ENCODE measurements at places on chromosomes 12 and 14.

- peak; percentile 5 for DNase-seq
Observed at GRCh38 chr12:118103601-118104382, at the start of gene VSIG10. Gene VSIG10, minus strand, starts transcription at chr12:118104011. Its CDS starts 340 bp downstream, at chr12:118103671.

- no peak for DNase-seq
Observed at GRCh38 chr14:45199230-45199629, 53.8 kb downstream of the MIS18BP1 start.

DNA sequence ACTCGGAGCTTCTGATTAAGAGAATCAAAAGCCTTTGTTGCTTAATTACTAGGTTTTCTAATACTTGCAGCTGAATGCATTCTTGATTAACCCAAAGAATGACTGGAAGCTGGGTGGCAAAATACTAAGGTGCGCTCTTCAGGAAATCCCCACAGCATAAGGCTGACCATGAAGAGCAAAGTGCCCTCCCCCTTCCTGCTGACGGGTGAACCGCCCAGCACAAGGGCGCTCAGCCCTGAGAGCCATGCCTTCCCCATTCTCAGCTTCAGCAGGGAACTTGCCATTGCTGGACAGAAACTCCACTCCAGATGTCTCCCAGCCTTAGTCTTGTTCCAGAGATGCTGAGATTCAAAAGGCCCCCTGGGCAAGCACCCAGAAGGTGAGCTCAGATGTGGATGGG, 27.2 kb upstream of the FBRSL1 start:
- DNase-seq: no peak

GRCh38 chr14:24690492-24690891, 56.5 kb upstream of the GZMB start:
- DNase-seq: no peak

DNA sequence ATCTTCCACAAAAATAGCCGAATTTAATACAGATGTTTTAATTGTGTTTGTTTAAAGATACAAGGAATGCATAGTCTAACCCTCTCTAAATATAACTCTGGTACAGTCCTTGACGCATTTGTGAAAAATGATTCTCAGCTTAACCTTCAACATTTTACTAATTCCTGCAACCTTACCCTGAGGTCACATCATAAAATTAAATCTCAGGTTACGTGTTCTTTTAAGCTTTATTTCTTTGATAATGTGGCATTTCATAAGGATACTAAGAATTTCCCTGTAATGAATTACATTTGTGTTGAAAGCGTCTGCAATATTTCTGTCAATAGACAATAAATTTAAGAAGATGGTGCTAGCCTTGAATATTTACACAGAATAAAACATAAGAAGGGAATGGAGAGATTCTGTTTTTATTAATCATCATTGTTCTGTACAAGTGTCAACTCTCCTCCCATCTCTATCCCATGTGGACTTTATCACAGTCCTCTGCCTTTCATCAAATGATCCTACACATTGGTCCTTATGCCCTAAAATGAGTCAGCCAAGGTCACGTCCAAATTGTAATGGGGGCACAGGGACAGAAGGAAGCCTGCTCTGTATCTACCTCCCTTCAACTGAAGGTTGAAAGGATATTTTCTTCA, 769.3 kb upstream of the FLRT2 start:
- DNase-seq: no peak

GRCh38 chr12:25699454-25699853, 146.4 kb upstream of the LMNTD1 start:
- no peak for DNase-seq

GRCh38 chr12:91792597-91792996, 353.0 kb downstream of the BTG1 start:
- DNase-seq: no peak

- DNase-seq: no peak
Observed at GRCh38 chr12:113346353-113346752, 11.4 kb upstream of the SLC8B1 start.

- no peak for DNase-seq
Observed at GRCh38 chr12:89344043-89344861, 8.0 kb downstream of the DUSP6 start.

GRCh38 chr12:3931776-3932175, 58.6 kb upstream of the PARP11 start:
- DNase-seq: no peak

DNA sequence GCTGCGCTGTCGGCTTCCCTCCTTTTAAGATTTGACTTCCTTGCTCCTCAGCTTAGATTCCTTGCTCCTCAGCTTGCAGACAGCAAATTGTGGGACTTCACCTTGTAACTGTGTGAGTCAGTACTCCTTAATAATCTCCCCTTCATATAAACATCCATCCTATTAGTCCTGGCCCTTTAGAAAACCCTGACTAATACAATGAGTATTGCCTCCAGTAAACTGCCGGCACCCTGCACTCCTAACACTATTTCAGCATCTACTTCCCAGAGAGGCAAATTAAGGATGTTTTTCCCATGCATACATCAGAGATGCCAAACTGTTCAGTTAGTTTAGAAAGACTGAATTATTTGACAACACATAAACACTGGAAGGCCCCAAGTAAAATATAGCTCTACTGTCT, 611.3 kb upstream of the TMEM132C start:
- DNase-seq: no peak

DNA sequence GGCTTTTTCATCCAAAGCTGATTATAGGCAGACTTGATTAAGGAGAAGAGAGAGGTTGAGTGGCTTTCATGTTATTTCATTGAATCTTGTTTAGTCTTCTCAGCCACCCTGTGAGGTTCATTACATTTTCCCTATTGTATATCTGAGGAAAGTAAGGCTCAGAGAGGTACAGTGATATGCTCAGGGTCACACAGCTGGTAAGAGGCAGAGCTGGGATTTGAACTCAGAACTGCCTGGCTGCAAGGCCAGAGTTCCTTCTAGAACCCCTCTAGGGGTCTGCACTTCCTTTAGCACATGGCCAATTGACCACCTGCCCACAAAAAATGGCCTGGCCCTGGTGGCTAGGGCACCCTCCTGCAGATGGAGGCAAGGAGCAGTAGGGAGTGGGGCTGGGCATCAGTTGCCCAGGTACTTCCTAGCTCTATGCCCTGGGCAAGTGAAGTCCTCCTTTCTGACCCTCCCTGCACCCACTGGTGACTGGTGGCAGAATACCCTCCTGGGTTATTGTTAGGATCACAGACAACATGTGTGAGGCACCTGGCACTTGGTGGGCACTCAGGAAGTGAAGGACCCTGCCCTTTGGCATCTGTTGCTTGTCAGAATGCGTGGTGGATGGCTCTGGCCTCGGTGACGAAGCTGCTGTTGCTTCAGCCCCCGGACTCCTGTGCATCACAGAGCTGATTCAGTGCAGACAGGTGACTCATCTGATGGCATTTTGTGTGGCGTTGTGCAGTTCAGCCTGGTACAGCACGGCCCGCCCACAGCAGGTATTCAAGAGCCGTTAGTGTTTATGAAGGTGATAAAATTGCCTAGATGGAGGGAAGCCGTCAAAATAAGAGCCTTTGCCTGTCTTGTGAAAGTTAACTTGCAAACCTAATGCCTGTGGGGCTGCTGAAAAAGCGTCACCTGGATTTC, 115.8 kb downstream of the SLC25A47 start:
- peak; percentile 41 for DNase-seq

- DNase-seq: peak; percentile 18
Observed at GRCh38 chr14:94164685-94165431, 9.3 kb upstream of the PPP4R4 start.

GRCh38 chr12:93016752-93017350, 87.8 kb upstream of the EEA1 start:
- DNase-seq: no peak

DNA sequence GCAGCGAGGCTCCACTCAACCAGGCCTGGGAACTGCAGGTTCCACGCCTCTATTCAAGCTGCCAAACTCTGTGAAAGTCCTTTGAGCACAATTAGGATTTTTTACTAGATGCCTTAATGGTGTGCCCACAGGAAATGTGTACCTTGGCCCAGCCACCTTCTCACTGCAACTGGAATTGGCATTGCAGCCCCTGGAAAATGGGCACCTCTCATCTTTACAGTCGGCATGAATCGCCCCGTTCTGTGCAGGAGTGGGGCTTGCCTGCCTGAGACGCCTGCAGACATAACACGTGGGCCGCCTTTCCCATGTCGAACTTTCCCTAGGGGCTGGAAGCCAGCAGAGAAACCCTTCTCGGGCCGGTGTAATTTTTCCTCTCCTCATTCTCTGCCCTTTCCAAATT, 42.0 kb upstream of the ELK3 start:
- DNase-seq: no peak

DNA sequence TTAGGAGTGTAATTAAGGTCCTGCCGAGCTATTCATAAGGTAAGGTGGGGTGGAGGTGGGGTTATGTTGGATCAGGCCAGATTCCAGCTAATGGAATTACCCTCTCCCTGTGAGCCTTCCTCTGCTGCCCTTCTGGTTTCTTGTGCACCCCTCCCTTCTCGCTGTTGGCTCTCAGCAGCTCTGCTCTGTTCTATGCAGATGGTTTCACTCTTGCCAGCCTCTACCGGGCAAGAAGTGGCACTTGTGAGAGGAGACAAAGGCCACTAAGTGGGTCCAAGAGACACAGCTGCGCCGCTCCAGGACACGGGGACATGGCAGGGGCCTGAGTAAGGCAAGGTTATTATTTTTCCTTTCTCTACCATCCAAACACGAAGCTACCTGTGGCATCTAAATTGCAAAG, 334.4 kb downstream of the EMP1 start:
- no peak for DNase-seq

GRCh38 chr12:28172434-28173030, 17.7 kb upstream of the CCDC91 start:
- no peak for DNase-seq

DNA sequence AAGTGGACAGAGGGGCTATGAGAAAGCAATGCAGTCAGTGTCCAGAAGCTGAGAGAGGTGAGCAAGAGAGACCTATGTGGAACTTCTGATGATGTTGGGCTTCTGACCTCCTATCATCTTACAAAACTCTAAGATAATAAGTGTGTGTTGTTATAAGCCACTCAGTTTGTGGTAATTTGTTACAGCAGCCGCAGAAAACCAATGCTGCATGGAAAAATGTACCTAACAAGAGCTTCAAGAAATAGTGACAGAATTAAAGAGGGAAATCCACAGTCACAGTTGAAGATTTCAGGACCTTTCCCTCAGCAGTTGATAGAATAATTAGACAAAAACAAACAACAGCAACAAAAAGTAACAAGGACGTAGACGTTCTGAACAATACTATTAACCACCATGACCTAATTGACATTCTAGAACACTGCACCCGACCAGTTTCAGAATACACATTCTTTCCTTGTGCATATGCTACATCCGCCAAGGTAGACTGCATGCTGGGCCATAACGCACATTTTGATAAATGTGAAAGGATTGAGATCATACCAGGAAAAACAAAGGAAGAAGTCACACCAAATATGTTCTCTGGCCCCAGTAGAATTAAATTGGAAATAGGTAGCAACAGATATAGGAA, 1.8 kb upstream of the EVL start:
- no peak for DNase-seq

DNA sequence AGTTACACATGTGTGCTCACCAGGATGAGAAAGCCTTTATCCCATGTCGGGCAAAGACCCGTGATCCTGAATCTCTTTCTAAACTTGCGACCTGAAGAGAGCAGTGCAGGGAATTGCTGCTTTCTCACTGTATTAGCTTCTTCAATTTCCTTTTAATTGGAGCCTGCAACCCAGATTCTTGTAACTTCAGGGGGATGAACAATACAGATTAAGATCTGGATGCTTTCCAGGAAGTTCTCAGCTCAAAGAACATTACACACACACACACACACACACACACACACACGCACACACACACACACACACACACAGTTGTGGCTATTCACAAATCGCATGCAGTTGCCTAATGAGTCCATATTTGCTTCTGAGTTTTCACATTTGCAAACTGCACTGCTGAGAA, 268.3 kb downstream of the NPAS3 start:
- DNase-seq: no peak

GRCh38 chr14:22573804-22574203, 15.2 kb downstream of the DAD1 start:
- no peak for DNase-seq

- no peak for DNase-seq
Observed at GRCh38 chr14:100893760-100894159, 9.8 kb downstream of the RTL1 start.

DNA sequence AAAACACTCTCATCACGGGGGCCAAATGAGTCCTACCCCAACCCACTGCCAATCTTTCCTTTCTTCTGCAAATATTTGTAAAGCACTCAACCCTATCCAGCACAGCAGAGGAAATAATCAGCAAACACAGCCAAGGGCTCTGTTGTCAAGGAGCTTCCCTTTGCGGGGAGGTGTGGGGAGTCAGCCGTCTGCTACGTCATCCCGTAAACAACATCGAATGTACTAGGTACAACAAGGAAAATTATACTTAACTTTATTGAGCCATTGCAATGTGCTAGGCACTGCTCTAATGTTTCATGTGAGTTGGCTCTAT, 22.8 kb downstream of the TMEM63C start:
- no peak for DNase-seq

GRCh38 chr12:130668286-130669204, 47.6 kb downstream of the RIMBP2 start:
- DNase-seq: no peak

DNA sequence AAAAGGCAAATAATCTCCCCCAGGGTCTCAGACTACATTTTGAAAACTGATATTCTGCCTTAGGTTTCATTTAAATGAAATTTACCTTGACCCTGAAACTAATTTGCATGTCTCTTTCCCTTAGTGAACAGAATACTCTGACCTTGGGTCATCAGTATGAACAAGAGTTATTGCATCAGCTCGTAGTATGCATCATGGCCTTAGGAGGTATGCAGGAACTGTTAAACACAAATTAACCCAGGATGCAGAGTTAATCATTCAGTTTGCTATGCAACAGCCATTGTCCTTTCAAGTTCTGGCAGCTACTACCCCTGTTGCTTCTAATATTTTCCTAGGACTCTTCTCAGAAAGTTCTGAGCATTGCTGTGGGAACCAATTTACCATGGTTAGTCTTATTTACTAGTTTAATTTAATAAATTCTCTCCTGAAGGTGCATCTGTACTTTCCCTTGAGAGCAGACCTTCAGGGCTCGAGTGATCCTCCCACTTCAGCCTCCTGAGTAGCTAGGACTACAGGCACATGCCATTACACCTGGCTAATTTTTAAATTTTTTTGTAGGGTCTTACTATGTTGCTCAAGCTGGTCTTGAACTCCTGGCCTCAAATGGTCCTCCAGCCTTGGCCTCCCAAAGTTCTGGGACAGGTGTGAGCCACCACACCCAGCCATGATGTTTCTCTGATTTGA, 126.7 kb downstream of the TTC6 start:
- DNase-seq: no peak

DNA sequence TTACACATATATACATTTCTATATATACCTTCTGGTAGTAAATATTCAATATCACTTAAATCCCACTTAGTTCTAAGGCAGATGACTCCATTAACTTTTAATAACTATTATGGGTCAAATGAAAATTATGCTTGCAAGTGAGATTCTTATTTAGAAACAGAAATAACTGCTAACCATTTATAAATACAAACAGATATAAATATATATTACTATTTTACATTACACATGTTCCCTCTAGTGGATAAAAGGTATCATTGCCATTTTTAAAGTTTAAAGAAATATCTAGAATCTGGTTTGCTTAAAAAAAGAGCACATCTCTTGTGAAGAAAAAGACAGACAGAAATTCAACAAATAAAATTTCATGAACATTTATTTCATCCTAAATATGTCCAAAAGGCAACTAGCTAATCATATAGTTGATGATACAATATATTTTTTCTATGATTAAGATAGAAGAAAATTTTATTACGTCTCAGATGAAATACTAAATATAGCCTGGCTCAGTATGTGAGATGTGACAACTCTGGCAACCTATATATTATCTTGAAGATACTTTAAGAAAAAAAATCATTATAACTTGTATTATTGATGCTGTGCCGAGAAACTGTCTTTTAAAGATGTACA, 11.7 kb upstream of the RAD51AP1 start:
- no peak for DNase-seq

- no peak for DNase-seq
Observed at GRCh38 chr12:68636268-68636667, 25.6 kb downstream of the RAP1B start.

Data from stimulated activated CD4-positive, alpha-beta T cell treated with anti-CD3 and anti-CD28 coated beads, Interleukin-12 subunit alpha, Interleukin-12 subunit beta, amount 100 ng/mL, for 4 hours (primary cell).